ENCODE measurements at places on chromosomes 2 and 18. TPM values are rescaled to one million over a fixed set of nuclear protein-coding genes. Genes with fewer than 3 reads are reported as not detected.
A peak's percentile ranks its signal among the peaks of the same experiment; 100 is the strongest.

The MYCN gene
- total RNA-seq = 2.3 TPM

GRCh38 chr2:148531235-148531634 is 113.3 kb upstream of the EPC2 start:
- no peak for DNase-seq

DNA sequence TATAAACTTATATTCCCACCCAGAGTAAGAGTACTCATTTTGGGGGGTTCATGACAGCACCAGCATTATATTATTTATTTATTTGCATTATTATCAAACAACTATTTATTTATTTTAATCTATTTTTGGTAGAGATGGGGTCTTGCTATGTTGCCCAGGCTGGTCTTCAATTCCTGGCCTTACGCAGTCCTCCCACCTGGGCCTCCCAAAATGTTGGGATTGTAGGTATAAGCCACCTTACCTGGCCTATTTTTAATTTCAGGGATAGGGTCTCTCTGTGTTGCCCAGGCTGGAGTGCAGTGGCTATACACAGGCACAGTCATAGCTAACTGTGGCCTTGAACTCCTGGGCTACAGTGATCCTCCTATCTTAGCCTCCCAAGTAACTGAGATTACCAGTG is 30.7 kb downstream of the GEMIN6 start:
- no peak for DNase-seq

GRCh38 chr2:131126436-131126835 is 21.3 kb downstream of the PLEKHB2 start:
- no peak for DNase-seq

DNA sequence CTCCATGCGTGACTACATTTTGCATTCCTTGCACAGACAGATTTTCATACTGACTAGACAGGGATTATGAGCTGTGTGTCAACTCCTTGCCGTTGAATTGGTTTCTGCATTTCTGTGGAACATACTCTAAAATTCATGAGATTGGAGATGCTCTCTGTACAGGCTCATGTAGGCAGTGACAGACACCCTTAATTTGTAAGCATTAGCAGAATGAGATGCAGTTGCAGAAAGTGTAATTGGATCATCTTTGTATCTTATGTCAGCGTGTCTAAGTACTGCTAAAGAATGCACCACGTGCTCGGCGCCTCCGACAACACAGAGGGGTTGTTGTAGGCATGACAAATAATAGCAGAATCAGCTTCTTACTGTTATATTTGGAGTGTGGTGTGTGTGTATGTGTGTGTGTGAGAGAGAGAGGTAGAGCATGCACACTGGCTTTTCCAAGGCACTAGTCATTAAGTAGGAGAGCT is 212.4 kb downstream of the CMPK2 start:
- no peak for DNase-seq

- no peak for DNase-seq
Observed at GRCh38 chr2:19111354-19111753, 247.1 kb downstream of the OSR1 start.

GRCh38 chr18:59451963-59452362 is 92.9 kb upstream of the LMAN1 start:
- no peak for DNase-seq

GRCh38 chr2:238974501-238975166 is 126.7 kb downstream of the TWIST2 start:
- peak; percentile 2 for DNase-seq
